ENCODE measurements at places on chromosomes 11 and 22.

GRCh38 chr11:96107143-96107824, 183.4 kb upstream of the MTMR2 start:
- no peak for DNase-seq

- no peak for DNase-seq
Measured at GRCh38 chr11:16778876-16779275, 40.4 kb downstream of the C11orf58 start.

DNA sequence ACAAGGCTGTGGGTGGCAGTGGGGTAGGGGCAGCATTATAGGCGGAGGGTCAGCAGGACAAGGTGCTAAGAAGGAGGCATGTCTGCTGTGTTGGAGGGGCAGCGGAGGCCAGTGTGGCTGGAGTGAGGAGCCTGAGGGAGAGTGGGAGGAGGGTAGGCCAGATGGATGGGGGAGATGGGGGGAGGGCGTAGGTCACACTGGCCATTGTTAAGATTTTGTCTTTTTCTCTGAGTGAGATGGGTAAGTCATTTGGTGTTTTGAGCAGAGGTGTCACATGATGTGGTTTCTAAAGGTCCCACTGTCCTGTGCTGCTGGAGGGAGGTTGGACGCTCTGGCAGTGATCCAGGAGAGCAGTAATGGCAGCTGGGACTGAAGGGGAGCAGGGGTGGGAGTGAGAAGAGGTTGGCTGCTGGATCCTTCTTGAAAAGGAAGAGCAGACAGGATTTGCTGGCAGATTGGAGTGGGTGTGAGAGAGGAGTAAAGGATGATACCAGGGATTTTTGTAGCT, 9.8 kb downstream of the PPP6R3 start:
- DNase-seq, result no peak

DNA sequence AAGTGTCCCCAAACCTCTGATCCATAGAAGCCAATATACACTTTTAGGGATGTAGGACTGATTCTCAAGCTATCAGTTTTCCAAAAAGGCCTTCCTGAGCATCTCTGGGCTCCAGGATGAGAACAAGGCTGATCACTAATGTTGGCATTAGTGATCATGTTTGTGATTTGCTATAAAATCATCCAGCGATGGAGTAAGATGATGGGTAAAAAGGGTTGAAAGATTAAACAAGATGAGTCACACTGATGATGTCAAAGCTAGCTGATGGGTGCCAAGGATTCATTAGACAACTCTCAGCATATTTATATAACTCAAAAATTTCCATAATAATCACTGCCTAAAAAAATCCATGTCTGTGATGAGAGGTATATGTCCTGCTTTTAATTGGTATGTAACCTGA, 42.8 kb downstream of the ZNF280B start:
- no peak for DNase-seq
